SK-N-DZ (cell line): ENCODE measurements at places on chromosomes 3 and 15.

GRCh38 chr3:116067326-116067725, 378.0 kb downstream of the LSAMP start:
- DNase-seq: no peak

DNA sequence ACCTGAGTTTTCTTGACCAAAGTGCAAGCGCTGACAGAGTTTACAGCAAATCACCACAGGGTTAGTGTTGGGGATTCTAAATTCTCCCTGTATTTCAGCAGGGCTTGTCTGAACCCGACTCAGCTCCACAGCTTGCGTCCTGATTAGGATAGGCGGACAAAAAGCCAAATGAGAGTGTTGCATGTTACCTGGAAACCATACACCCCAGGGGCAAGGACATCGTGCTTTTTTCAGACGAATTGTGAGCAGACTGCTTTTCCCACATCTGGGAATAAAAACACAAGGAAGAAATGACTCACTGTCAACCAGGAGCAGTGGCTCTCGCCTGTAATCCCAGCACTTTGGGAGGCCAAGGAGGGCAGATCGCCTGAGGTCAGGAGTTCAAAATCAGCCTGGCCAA, 3.0 kb downstream of the DZIP1L start:
- DNase-seq: no peak

GRCh38 chr3:52181543-52181942, 16.4 kb upstream of the ALAS1 start:
- no peak for DNase-seq

- no peak for DNase-seq
Observed at GRCh38 chr3:114108137-114108536, 51.6 kb downstream of the QTRT2 start.

DNA sequence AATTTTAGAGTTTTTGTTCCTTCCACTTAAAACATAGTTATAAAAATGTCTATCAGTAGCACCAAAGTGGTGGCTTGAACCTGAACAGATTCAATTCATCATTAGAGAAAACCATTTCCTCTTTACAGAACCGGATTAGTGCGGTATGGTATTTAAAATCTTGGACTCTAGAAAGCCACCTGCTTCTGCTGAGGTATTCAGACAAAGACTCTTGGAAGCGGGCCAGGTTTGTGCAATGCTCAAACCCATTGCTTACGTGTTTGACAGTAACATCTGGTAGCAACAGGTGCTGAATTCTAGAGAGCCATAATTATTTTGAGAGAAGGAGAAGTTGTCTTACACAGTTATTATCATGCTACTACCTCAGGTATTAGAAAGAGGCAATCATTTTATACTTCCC, 290.5 kb downstream of the NAALADL2 start:
- peak; percentile 41 for DNase-seq

DNA sequence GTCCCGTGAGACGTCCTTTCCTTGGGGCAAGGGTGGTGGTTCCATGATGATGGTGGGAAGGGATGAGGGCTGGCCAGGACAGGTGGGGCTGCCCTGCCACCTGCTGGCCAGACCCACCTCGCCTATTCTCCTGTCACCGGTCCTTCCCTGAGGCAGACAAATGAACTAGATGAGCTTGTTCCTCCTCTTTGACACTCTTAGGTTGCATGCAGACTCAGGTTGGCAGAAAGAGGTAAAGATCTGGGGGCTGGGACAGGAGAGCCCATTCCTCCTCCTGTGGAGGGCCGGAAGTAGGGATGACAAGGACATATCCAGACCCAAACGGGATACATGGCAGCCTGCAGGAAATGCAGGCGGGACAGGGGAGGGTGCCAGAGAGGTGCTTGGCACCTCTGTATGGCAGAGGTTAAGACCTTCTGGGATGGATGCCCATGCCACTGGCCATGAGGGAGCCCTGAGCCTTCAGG, 38.6 kb downstream of the ACSBG1 start:
- DNase-seq: peak; percentile 49

- DNase-seq: no peak
Observed at GRCh38 chr15:98401029-98401428, 247.3 kb upstream of the IGF1R start.

DNA sequence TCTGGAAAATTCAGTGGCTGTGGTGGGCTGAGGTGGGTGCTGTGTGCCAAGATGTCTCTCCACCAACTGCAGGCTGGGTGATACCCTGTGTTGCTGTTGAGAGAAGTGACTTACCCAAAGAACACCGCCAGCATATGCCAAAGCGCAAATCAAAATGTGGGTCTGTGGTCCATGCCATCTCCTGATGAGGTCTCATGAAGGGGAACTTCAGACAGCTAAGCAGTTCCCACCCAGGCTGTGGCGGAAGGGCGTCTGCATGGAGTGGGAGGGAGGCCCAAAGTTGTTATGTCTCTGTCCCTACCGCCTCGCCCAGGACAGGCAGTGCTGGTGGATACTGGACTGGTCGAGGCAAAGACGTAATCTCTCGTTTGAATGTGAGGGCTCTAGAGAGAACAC, 70.9 kb upstream of the PLXNA1 start:
- DNase-seq: no peak

DNA sequence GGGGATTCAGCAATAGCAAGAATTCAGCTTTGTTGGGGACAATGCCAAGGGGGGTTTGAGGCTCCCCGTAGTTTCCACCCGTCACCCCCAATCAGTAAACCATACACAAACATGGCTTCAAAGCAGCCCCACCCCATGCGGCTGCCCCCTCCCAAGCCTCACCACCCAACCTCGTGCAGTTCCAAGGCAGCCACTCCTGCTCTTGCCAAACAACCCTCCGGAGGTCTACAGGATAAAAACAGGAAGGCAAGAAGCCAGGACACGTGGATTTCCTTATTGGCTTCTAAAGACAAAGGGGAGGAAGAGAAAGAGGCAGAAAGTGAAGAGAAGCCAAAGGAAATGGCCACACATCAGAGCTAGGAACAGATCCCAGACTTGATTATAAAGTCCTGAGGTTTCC, 121.1 kb downstream of the SHQ1 start:
- DNase-seq: no peak

GRCh38 chr15:76034111-76034510, 21.9 kb upstream of the NRG4 start:
- no peak for DNase-seq

- DNase-seq: peak; percentile 59
Observed at GRCh38 chr15:63019511-63020109, 22.9 kb upstream of the TPM1 start.

DNA sequence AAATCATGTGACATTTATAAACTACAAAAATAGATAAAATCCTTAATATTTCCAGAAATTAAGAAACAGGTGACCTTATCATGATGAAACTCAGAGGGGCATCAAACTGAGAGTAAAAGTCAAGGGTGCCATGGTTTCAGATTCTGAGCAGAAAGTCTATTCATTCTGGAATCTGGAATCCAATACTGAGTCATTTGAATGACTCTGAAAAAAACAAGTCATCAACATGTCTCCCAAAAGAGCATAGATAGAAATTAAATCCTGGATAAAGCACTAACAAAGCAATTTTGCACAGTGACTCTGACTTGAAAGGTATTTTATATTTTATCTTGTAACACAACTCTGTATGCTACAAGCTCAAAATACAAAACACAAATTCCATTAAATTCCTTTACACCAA, 23.4 kb downstream of the STAC start:
- DNase-seq: no peak

- DNase-seq: peak; percentile 37
Observed at GRCh38 chr15:69031013-69032001, 16.8 kb downstream of the NOX5 start.

DNA sequence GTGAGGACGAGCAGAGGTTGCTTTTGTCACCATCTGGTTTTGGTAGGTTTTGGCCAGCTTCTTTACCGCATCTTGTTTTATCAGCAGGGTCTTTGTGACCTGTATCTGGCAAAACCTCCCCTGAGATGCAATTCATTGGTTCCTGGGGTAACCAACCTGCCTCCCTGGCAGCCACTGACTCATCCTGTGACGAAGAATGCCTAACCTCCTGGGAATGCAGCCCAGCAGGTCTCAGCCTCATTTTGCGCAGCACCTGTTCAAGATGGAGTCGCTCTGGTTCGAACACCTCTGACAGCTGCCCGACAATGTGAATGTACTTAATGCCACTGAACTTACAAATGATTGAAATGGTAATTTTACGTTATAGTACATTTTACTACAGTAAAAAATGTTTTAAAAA, 6.8 kb upstream of the ADAMTS17 start:
- no peak for DNase-seq

DNA sequence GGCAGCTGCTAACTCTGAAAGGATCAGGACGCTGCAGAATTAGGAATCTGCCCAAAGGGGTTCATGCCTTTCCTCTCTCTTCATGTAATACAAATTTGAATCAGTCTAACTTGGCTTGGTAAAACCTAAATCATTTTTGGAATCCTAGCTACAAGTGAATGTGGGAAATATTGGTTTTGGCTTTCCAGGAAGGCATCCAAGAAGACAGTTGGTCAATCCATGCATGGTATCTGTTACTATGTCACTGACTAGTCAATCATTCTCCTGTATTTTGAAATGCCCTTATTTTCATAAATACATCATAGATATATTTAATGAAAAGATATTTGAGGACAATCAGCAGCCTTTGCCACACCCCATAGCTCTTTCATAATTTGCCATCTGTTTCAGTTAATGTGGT, 7.5 kb upstream of the PLS1 start:
- DNase-seq: no peak

DNA sequence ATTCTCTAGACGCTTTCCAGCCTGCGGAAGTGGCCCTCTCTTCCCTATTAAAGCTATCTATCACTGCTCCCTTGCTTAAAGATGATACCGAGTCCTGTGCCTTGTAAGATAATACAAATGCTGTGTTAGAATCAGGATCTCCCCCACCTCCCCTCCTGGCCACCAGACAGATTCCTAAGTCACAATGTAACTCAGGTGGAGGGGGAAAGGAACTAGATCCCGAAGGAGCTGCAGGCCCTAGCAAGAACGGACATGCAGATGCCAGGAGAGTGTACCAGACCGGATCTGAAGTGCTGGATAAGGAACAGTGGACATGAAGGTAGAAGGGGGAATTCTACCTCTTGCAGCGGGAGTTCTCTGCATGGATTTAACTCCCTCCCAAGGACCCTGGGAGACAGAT, 230.7 kb upstream of the LYSMD4 start:
- DNase-seq: no peak

- no peak for DNase-seq
Observed at GRCh38 chr15:52422001-52422400, 106.7 kb downstream of the MYO5A start.

DNA sequence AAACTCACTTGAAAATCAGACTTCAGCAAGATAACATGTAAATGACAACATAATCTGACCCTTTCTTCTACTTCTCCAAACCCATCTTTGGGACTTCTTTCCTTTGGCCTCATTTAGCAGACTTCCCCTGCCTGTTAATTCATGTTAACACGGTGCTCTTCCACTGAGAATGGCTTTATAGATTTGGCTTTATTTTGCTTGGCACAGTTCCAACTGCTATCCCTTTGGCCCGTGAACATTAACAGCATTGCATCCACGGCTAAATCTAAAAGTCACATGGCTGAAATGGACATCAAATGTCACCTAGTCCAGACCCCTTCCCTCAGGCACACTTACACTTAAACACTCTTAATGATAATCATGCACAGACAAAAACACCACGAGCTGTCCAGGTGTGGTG, 3.8 kb downstream of the ZMAT3 start:
- DNase-seq: no peak
